GF-D8 (cell line): ENCODE measurements at places on chromosomes 1 and 21.

DNA sequence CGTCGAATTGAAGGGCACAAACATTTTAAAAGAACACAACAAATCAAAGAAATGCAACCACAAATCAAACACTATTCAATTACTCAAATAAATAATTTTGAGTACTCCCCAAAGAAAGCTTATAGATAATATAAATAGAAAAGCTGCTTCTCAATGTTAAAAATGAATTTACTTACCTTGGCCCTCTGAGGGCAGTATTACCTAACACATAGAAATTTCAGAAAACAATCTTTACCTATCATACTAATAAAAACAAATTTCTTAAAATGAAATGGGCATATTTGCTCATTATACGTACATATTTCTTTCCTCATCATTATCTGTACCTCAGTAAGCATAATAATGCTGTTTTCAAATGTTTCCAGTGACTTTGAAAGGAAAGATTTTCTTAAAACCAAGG lies 141.8 kb downstream of the AKT3 start:
- no peak for DNase-seq

GRCh38 chr1:26327956-26328362 lies 10.2 kb downstream of the CD52 start:
- DNase-seq = no peak

- DNase-seq = no peak
Measured at GRCh38 chr1:37028981-37029617, 5.2 kb downstream of the GRIK3 start.

DNA sequence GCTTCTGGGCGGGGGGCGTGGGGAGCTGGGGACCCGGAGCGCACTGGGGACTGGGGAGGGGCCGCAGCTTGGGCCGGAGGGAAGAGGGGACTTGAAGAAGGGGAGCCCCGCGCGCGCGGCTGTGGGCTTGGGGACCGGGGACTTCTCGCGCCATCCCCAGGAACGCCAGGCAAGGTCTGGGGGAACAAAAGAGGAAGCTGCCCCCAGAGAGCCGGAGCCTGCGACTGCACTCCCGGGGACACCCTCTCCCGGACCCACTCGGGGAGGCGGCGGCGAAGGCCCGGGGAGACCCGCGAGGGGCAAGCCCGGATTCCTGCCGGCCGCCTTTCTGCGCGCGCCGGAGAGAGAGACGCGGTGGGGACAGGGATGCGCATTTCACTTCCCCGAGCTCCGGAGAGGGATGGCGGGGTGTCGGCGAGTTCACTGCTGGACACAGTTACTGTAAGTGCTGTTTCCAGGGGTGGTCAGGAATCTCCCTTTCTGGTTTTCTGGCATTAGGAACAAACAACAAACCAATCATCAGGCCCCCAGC lies 732 bp downstream of the ABCG1 start:
- DNase-seq = peak; percentile 24

- DNase-seq = no peak
Measured at GRCh38 chr1:118075116-118075515, 109.9 kb downstream of the SPAG17 start.

DNA sequence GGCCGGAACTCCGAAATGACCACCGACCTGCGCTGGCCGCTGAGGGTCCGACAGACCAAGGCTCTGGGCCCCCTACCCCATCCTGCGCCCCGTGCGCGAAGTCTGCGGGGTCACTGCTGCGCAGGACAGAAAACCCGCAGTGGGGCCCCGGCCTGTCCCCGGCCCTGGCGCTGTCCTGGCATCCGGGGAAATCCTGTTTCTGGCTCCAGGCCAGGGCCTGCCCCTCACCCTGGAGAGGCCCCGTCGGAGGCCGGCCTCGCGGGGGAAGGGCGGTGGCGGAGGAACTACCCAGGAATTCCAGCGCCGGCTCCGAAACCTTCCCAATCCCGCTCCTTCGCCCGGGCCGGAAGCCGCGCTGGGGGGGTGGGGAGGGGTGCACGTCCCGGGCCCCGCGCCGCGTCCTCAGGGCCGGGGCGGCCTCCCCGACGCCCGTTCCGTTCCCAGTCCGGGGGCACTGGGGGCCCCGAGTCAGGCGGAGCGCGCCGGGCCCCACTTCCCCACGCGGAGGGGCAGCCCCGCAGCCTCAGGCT lies 77.0 kb downstream of the MORN1 start:
- DNase-seq = no peak

- no peak for DNase-seq
Measured at GRCh38 chr1:12496154-12496961, 121.7 kb downstream of the DHRS3 start.

DNA sequence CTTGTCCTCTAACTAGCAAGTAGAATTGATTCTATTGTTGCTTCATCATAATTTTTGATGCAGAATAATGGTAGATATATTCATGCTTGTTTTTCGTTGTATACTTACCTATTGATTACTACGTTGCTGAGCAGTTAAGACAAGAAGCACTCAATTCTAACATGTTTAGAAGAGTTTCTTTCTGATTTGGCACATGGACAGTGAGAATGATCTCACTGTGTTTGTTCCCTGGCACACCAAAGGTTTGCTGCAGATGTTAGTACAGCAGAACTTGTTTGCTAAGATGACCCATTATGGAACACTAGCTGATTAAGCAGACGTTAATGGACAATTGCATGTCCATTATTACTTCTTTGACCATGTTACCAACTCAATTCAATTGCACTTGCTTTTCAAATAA lies 184.7 kb upstream of the SGIP1 start:
- DNase-seq = no peak
